ENCODE measurements at places on chromosomes 12 and 14. TPM values are rescaled to one million over a fixed set of nuclear protein-coding genes. Genes with fewer than 3 reads are reported as not detected.

DNA sequence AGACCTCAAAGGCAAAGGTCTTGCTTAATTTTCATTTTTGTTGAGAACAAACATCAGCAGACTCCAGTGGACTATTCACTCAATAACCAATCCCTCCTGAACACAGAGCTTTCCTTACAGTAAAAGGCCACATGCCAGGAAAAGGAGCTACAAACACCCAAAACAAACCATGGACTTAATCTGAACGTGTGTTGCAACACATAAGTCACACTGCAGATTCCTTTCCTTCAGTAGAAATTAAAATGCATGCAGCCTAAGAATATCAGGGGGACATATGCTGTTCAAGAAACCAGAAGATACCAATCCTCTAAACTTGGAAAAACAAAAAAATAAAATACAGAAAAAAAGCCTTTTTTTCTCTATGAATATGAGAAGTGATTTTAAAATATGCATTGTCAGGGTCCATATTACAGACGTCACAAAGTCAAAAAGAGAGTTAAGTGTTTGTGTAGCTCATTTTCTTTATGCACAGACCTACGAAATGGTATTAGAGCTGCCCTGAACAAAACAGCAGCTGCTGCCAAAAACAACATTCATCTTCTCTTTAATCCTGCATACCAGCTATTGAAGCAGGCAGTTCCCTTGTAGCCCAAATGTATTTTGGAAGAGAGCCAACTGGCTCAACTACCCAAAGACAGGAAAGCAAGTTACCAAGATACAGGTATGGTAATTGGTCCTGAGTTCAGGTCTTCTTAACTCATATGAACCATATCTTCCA, 26.2 kb downstream of the KITLG start:
- DNase-seq, result peak; percentile 64

DNA sequence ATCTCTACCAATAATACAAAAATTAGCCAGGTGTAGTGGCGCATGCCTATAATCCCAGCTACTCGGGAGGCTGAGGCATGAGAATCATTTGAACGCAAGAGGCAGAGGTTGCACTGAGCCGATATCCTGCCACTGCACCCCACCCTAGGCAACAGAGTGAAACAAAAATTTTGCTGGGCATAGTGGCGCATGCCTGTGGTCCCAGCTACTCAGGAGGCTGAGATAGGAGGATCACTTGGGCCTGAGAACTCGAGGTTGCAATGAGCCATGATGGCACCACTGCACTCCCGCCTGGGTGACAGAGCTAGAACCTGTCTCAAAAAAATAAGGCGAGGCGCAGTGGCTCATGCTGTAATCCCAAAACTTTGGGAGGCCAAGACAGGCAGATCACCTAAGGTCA, 9.5 kb downstream of the ATXN2 start:
- DNase-seq, result no peak

Gene MAP4K5
- 66.1 TPM for total RNA-seq

DNA sequence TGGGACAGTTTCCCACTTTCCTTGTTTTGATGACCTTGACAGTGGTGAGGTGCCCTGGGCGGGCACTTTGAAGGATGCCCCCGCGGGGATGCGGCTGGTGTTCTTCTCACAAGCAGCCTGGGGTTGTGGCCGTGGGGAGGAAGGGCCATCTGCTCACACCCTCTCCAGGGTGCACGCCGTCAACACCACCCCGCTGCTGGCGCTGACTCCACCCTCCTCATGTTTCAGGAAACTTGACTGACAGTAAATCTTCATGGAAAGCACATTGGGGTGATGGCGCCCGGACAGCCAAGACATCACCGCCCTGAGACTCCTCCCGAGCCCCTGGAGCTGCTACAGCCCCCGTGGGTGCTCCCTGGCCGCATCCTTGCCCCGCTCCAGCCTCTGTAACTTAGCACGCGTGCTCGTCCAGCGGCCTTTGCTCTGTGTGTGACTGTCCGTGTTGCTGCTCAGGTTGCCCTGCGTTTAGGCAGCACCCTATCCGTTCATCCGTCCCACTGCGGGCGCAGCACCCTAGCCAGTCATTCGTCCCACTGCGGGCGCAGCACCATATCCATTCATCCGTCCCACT, 150.2 kb upstream of the C14orf180 start:
- DNase-seq, result no peak

Gene SPIC
- total RNA-seq, result not detected

Gene CCDC38
- not detected for total RNA-seq

GRCh38 chr14:76812093-76812421, 625 bp downstream of the ANGEL1 start:
- DNase-seq, result no peak

Gene LDHB
- total RNA-seq, result 623 TPM

GRCh38 chr12:120733574-120733973, 7.9 kb downstream of the ACADS start:
- no peak for DNase-seq

DNA sequence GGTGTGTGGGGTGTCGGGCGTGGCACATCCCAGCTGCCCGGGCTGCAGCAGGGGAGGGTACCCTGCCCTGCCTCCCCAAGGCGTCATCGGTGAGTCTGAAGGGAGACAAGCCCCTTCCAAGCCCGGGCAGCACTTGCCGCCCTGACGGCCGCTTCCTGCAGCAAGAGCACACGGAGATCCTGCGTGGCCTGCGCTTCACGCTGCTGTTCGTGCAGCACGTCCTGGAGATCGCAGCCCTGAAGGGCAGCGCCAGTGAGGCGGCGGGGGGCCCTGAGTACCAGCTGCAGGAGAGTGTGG, 10.1 kb upstream of the PUS1 start:
- DNase-seq, result no peak

DNA sequence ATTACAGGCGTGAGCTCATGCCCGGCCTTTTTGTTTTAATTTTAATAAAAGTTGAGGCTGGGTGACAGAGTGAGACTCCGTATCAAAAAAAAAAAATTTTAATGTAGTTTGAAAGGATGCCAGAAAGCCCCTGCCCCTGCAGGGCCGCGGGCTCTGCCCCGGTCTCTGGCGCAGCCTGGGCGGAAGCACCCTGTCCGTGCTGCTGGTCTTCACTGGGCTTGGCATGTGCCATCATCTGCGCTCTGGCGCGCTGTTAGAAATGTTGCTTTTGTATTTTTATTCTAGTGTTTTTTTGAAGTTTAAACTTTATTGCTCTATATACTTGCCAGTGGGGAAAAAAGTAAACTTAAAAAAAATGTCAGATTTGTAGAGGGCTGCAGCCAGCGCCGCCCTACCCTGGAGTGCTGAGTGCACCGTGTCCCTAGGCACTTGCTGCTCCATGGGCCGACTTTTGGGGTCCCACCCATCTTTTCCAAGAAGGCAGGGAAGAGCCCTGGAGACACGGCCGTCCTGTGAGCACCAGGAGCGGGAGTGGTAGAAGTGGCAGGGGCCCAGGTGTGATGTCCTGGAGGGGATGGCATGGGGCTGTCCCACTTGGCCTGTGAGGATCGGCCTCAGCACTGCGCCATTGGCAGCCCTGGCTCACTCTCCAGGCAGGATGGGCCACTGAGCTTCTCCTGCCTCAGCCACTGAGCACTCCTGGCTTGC, 4.0 kb downstream of the MTA1 start:
- DNase-seq, result no peak

GRCh38 chr12:12334367-12335040, 15.5 kb downstream of the MANSC1 start:
- peak; percentile 46 for DNase-seq

GRCh38 chr12:72250346-72250745, 21.8 kb upstream of the TRHDE start:
- DNase-seq, result no peak

- DNase-seq, result no peak
Observed at GRCh38 chr12:31218203-31219025, 107.5 kb downstream of the SINHCAF start.

- peak; percentile 92 for DNase-seq
Observed at GRCh38 chr12:6161124-6161882, 36.8 kb upstream of the VWF start.

GRCh38 chr12:124071075-124071443, 98.0 kb downstream of the ZNF664 start:
- DNase-seq, result no peak

DNA sequence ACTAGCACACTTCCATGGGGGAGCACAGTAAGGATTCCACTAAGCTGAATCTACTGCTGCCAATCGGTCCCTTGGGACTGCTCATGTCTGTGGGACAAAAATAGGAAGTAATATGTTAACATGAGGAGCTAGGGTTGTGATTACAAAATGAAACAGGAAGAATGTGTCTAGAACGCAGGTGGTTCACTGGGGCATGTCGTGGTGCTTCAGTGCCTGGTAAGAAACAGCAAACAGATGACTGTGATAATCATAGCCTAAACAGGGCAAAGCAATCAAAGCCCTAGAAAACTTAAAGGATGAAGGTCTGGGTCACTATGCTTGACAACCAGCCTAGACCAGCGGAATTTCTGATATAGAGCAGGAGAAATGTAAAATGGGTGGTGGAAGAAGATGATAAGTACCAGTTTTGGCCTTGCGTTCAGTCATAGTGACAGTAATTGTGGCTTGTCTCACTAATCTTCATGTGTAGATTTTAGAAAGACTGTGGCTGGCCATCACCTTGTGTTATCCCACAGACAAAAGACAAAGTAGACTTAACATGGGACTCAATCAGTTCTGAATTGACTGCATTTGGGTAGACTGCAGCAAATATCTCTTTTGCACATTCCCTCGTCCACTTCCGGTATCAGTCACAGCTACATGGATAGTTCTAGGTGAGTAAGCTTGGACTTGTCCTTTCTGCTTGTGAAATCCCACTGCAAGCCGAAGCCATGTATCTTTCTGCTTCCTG, 51.4 kb downstream of the WASHC3 start:
- DNase-seq, result no peak

DNA sequence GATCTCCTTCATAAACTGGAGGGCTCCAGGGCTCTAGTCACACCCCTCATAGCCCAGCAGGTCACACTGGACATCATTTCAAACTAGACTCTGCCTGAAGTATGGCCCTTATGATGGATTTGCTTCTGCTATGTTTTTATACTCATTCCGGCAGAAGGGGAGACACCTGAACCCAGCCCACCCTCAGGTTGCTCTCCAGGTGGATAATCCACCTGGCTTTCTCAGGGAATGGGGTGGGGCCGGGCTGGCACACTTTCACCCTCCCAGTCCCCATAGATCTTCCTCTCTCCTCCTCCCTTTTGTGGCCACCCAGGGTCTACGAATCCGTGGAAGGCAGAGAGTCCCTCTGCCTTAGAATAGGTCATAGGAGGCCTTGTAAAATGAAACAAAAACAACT, 9.8 kb upstream of the KRT73 start:
- no peak for DNase-seq

Gene PMEL
- 1.7 TPM for total RNA-seq

DNA sequence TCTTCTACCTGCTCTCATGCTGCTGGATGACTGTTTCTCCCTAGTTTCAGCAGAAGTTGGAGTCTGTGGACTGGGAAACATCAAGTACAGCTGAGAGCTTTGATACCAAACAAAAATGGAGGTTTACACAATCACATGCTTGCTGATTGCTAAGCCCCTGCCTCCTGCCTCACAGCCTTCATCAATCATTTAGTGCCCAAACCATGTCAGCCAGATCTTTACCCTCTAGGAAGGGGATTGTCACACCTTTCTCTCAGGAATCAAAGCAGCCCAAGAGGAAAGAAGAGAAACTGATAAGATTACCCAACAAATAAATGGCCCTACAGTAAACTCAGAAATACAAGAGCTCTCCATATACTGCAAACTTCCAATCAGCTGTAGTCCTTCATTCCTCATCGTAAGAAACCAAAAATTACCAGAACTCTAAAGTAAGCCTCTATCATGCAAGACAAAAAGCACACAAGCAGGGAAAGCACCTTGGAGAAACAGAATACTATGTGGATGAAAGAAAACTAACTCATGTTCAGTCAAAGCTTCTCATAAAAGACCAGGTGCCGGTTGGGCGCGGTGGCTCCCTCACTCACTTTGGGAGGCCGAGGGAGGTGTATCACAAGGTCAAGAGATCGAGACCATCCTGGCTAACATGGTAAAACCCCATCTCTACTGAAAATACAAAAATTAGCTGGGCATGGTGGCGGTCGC, 63.6 kb upstream of the RESF1 start:
- DNase-seq, result no peak

DNA sequence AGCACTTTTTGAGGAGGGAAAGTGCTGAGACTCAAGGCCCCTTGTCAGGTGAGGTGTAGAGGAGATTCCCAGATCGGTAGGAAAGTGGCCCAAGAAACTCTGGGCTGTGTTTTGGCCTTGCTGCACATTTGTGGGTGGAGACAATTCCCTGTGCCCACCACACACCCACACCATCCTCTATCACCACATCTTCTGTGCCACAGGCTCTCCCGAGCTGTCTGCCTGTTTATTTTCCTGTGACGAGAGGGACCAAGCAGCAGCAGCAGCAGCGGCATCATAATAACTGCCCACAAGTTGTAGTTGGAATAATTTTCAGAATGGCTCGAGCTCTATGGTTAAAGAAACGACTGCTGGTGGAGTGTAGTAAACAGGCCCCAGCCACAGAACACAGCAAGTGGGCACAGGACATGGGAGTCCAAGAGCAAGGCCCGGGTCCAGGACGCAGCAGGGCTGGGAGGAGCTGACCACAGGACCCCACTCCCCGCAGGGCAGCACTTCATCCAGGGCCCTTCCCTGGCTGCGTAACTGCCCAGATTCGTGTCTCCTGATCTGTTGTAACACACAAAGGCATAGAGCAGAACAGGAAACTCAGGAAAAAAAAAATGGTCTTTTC, 55.6 kb upstream of the BCL2L14 start:
- no peak for DNase-seq

- DNase-seq, result peak; percentile 49
Observed at GRCh38 chr14:72420749-72421474, 473.0 kb downstream of the DPF3 start.

Gene MRPL51
- total RNA-seq, result 80.1 TPM

- DNase-seq, result no peak
Observed at GRCh38 chr12:8894378-8894777, 19.9 kb upstream of the PHC1 start.

Gene RNASE7
- not detected for total RNA-seq

Gene MGP
- total RNA-seq, result 0.56 TPM

DNA sequence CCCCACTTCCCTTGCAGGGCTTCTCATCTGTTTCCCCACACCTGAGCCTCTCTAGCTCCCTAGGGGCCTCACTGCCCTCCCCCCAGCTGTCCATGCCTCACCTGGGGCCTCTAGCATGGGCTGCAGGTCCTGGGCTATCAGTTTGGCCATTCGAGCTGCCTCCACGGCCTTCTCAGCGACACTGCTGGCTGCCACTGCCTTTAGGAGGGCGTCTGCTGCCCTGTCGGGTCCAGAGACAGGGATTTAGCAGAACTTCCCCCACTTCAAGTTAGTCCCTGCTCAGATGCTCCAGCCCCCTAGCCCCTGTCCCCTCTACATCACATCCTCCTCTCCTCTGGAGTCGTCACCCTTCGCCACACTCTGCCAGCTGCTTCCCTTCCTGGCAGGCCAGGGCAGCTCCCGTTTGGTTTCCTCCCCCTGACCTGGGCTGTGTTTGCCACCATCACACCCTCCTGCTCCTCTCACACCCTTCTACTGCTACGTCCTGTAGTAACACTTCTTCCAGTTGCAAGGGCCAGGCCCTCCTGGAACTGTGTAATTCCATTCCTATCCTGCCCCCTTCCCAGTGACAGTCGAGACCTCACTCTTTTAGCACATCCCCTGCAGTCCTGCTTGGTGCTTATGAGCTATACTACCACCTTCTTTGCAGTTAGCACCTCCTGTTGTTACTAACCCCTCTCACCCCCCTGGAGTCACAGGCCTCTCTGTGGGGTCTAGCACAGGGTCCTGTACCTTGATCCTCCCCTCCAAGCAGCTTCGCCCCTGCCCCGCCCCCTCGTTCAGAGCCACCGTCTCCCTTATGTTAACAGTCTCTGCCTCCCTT, 4.3 kb upstream of the AP1G2 start:
- no peak for DNase-seq
